ENCODE measurements at places on chromosomes 7 and 10.

DNA sequence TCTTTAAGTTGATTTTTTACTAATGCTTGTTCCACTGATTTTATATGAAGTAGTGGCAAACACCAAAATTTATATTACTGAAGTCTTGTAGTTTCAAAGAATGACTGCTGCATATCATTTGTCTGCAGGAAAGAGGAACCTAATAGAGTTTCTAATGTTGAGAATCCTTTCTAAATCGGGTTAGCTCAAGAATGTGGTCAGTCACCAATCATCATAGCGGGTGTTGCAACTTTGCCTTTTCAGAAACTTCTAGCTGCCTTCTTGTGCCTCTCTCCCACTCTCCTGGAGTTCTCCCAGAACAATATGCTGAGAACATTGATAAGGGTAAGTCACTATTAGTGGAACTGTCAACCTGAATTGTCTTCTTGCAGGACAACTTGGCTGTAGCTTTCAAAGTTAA, 524.8 kb upstream of the SORCS1 start:
- DNase-seq = no peak

- DNase-seq = no peak
These were observed 49.9 kb downstream of the PWWP2B start for GRCh38 chr10:132446661-132447445.

- DNase-seq = no peak
These were observed 8.9 kb downstream of the ANXA11 start for GRCh38 chr10:80196270-80196949.

GRCh38 chr10:14697281-14697680, 77.4 kb downstream of the FAM107B start:
- DNase-seq = no peak

DNA sequence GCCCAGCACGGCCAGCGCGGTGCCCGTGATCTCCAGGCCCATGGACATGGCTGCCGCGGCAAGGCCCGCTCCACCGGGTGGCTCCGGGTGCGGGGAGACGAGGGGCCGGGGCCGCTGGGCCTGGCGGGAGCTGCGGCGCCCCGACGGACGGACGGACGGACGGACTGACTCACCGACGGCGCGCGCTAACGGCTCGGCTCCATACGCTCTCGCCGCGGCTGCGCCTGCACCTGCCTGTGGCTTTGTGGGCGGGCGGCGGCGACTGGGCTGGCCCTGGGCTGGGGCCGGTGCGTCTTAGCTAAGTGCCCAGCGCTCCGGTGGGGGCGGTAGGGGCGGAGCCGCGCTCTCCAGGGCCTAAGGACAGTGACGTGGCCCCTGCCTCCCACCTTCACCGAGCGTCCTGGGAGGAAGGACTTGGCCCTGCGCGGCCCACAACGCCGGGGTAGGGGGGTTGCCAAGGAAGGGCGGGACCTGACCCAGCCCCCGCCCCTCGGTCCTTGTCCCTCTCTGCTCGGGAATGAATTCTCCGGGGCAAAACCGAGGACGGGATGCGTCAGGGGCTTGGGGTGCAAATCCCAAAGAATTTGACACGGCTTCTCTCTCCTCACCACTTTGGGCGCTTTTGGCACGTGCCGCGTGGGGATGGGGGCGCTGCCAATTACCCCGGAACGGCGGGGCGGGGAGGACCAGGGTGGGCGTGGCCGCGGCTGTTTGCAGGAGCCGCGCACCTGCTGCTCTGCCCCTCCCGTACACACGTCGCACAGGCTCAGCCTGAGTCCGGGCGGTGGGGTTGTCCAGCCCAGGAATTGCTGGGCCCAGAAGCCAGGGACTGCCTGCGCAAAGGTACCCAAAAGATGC, at the start of gene CLDN3:
Gene CLDN3 (minus strand): TSS at position 269 of the 858 bp plus-strand sequence. CDS start 221 bp downstream, at position 48.
- DNase-seq = no peak

DNA sequence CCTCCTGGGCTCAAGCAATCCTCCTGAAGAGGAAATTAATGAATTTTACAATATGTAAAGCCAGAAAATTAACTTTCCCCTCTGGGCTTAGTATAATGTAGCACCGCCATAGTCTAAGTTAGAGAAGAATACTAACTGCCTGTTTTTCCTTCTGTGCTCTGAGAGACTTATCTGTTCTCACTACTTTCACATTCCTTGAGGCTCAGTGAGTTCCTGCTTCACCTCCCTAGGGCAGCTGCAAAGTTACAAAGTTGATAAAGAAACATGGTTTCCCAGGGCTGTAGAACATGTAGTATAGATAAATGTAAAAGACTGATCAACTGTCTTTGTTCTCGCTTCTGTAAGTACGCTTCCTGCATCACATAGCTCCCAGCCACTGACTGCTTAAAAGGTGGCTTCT, 16.0 kb upstream of the OLAH start:
- no peak for DNase-seq

- no peak for DNase-seq
These were observed 15.8 kb upstream of the BPGM start for GRCh38 chr7:134630893-134631292.

DNA sequence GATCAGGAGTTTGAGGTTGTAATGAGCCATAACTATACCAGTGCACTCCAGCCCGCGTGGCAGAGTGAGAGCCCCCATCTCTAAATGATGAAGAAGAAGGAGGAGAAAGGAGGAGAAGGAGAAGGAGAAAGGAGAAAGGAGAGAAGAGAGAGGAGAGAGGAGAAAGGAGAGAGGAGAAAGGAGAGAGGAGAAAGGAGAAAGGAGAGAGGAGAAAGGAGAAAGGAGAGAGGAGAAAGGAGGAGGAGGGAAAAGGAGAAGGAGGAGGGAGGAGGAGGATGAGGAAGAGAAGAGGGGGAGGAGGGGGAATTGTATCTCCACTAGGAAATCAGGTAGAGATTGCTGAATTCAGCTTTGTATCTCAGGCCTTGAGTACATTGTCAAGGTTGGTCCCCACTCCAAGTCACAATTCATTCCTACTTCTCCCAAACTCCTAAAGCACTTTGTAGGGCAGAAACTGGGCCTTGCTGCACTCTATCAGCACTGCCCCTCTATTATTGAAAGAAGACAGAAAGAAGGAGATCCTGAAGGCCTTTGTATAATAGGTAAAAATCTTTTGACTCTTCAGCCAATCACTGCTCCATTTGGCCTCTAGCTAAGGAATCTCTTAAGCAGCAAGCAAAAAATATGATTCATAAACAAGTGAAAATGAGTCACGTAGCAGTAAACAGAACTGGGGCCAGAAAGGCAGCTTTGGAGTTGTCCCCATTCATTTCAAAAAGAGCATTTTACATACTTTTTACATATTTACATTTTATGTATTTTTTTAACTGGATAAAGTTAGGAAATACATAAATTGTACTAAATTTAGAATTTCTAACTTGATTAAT, 178.0 kb downstream of the IMMP2L start:
- DNase-seq = no peak

GRCh38 chr7:104005197-104005596, 15.7 kb upstream of the RELN start:
- DNase-seq = no peak

GRCh38 chr10:129294944-129295343, 172.1 kb upstream of the MGMT start:
- no peak for DNase-seq

GRCh38 chr10:35495521-35496119, 109.5 kb upstream of the GJD4 start:
- no peak for DNase-seq

DNA sequence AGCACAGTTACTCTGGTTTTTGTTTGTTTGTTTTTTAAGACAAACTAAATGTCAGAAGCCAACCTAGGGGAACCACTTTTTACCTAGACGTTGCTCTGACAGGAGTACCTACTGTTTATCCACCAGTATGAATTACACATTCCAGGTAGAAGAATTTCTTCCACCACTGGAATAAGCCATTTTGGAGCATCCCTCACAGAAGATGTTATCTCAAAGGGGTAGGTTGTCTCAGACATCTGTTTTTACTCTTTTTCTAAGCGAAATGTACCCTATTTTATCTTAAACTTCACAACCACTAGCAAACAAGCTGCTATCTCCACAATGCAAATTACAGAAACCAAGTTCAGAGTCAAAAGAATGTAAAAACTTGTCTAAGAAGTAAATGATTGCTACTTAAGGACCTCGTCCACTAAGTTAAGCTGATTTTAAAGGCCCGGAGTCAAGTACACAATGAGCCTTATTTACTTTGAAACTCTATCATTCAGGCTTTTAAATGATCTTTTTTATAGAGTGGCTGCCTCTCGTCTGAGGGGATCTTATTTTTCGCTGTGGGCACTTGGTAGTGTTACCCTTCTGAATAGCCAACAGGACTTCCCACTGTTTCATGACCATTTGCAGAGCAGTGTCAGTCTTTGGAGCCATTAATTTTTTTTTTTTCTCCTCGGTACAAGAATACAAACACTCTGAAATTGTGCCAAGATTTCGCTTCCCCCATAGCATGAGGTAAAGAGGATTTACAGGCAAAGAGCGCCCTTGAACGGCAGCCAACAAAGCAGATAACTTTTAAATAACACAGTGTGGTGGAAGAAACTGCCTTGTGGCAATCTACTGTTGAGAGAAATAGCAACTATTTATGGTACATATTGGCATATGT, 15.7 kb upstream of the ARMC3 start:
- no peak for DNase-seq

DNA sequence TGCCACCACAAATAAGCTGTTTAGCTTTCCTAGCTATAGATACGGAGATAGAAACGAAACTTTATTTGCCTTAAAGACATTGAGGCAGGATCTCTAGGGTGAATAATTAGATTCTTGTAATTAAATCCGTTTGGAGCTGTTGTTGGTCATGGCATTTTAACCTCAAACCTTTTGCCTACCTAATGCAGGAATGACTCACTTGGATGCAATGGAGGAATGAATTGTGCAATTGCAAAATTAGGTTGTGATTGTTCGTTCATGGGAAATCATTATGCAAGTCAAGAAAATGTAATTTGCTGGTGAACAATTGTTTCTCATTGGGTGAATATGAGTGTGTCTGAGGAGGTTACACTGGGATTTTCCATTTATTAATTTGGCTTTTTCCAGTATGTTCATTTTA, 703.5 kb downstream of the GATA3 start:
- DNase-seq = no peak

DNA sequence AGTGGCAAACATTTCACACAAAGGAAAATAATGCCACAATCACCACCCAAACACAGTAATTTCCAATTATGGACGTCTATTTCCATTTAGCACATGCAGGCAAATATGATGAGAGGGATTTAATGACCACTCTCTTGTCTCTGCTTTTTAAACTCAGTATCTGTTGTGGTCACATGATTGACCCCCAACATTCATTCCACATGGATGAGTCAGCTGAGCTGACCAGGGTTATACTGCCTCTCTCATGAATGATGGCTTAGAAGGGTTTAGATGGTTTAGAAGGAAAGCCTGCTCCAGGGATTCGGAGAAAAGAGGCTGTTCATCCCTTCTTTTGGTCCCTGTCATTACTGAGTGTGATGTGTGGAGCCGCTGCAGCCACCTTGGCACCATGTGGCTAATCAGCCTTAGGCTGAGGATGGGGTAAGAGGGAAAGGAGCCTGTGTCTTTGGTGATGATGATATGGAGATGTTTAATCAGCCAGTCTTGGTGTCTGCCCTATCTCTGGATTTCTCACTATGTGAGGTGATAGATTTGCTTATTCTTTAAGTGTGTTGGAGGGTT, 38.2 kb upstream of the JAKMIP3 start:
- DNase-seq = no peak

DNA sequence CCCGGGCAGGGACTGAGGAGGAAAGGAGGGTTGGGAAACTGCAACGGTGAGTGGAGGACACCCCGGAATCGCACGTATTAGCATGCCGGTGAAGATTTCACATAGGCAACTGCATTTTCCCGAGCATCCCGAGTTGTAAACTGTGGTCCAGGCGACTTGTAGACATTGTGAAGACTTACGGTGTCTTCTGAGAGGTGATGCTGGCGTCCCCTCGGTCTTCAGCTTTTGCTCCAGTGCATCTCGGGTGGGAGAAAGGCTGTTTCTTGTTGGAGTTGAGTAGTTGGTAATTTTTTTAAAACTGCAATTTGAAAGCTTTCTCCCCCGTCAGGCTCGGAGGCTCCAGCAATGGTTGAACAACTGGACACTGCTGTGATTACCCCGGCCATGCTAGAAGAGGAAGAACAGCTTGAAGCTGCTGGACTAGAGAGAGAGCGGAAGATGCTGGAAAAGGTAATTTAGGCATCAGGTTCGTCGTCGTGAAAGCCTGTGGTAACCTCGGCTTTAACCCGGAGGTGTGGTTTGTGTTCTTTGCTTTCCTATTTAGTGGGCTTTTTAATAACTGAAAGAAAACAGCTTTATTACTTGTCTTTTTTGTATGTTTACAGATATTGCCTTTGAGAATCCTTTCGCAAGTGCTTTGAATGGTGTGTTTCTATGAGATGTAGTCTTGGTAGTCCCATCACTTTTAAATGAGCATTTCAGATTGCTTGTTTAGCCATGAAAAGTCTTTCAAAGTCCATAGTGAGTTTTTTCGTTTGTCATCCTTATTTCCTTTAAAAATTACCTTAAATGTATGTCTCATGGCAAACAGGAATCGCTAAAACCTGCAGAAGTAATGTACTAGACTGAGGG, 687 bp downstream of the HELLS start:
- DNase-seq = no peak

GRCh38 chr10:73850863-73851461, 23.4 kb downstream of the CAMK2G start:
- no peak for DNase-seq

GRCh38 chr10:132829403-132829802, 43.5 kb upstream of the NKX6-2 start:
- DNase-seq = no peak

DNA sequence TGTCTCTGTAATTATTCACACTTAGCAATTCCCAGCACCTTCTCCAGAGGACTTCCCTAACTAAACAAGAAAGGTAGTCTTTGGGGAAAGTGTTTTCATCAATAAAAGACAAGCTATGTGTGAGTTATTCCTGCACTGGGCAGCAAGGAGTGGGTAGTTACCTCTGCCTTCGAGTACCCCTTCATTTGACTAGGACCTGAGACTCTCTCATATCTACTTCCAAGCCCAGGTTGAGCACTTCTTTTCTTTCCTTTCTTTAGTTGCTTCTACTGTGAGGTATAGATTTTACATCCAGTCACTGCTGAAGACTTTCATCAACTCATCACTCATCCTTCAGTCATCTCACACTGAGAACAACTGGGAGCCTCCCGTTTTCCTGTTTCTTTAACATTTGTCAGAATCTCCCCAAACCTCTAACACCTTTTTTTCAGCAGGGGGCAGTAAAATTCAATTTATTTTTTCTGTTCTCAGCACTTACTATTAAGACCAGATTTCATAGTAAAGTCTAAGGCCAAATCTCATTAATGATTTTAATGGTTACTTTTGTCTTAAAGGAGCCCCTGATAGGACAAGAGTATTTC, 80.1 kb upstream of the PRSS1 start:
- DNase-seq = no peak
